ENCODE measurements at places on chromosomes 16 and 17.

DNA sequence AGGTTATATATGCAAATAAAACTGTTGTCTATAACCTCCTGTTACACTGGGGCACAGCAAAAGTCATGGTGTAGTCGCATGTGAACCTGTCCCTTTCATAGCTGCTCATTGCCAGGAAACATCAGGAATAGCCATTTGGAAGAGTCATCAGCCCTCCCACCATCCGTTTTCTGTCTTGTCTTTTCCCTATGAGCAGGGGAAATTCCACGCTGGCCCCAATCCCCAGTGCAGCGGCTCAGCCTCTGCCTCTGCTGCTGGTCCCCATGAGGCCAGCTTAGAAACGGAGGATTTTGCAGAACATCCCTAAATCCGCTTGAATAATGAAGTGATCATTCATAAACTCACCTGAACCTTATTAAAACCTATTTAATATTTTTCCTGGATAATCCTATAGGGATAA is 10.5 kb downstream of the MAPT start:
- no peak for DNase-seq

DNA sequence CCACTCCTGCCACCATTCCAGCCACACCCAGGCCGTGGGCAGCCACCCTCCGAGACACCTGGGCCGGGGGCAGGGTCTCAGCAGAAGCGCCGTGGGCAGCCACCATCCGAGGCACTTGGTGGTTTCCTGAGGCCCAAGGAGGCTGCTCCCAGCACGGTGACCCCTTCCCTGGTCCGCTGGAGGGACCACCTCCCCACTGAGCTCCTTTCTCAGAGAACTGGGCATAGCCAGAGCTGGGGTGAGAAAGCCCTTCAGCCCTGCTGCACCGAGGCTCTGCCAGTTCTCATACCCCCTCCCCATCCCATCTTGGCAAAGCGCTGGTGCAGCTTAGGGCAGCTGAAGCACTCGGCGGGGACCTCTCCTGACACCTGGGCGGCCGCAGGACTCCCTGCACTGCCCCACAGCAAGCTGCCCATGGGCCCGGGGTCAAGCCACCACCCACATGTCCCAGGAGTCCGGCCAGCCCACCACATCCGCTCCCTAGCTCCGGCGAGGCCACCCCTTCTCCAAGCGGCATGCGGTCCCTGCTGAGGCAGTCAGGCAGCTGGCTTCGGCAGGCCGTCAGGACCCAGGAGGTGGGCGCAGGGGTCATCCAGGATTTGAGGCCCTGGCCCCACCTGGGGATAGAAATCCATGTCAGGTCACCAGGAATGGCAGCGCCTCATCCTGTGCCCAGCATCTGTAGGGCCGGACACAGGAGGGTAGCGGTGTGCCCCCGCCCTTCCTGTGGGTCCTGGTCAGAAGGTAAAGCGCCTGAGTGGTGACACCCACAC is 1.3 kb upstream of the CYBA start:
- DNase-seq = no peak

DNA sequence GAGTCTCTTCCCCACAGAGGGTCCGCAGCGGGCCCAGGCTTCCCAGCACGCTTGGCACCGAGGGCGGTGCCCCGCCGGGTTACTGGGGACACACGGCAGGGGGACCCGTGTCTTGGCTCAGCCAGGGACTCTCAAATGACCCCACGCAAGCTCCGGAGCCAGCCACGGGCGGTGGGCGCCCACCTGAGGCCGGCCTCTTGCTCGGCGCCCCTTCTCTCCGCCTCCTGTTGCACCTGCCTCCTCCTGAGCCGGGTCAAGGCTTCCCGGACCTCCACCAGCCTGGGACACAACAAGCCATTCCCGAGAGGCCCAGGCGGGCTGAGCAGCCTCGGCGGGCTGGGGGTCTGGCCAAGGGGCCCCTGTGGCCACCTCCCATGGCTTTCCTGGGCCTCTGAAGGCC is 1.7 kb downstream of the CCDC154 start:
- no peak for DNase-seq

DNA sequence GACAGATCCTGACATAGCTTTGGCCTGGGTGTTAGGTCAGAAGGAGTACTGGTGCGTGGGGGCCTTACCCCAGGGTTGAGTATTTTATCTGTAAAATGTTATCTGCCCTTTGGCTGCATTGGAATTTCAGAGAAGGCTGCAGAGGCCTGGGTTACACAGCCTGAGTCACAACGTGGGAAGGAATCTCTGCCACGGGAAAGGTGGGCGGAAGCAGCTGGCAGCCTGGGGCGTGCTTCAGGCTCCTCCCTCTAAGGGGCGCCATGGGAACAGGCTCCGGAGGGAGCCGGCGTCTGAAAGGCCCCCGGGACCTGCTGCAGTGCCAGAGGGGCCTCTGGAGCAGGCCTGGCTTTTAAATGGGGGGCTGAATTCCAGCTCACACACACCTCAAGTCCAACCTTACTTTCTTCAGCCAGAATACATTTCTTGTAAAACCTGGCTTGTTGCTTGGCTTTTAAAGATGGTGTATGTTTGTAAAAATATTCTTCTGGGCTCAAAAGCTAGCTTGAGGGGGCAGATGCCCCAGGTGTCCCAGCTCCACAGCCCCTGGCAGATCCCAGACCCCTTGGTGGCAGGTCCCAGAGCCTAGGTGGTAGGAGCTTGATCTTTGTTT is 142.2 kb downstream of the RAB11FIP4 start:
- peak; percentile 84 for DNase-seq

- DNase-seq = peak; percentile 91
These were observed 949 bp downstream of the UBTF start for GRCh38 chr17:44218344-44219107.

DNA sequence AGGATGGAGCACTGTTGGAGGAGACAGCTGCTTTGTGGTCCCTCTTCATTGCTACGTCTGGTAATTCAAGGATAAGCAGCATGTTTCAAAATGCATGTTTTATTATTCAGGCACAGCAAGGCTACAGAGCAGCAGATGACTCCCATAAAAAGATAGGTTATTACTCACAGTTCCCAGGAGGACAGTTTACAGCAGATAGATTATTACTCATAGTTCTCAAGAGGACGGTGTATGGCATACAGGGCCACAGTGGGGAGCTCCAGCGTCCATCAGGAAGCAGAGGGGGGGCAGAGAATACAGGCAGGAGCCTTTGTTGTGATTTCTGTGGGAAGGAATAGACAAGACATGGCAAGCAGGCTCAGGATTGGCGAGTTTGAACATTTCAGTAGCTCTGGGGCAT is 72.9 kb downstream of the DNAH9 start:
- DNase-seq = no peak

- DNase-seq = no peak
These were observed 162.2 kb upstream of the KCNJ16 start for GRCh38 chr17:69912805-69913204.

DNA sequence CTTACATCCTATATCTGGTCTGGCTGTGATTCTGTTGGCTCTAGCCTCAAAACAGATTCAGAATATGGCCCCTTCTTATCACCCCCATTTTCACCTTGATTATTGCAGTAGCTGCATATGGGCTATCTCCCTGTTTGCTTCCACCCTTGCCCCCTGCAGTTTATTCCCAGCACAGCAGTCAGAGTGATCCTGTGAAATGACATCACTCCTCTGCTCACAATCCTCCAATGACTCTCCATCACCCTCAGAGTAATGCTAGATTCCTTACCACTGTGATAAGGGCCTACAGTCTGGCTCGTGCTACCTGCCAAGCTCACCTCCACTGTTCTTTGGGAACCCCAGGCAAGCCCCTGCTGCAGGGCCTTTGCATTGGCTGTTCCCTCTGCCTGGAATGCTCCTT is 92.5 kb downstream of the ASIC2 start:
- peak; percentile 35 for DNase-seq

DNA sequence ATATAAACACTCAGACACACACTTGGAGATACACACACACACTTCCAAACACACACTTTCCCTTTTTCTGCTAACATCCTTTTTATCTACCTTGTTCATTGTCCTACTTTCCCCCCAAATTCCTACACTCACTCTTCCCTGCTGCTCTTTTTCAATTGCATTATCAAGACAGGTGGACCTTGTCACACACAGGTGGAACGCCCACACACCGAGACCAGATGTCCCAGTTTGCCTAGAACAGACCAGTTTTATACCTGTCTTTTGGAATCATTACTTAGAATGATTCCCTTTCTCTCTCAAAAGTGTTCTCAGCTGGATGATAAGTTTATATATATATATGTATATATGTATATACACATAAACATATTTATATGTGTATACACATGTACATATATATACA is 50.7 kb upstream of the ARHGAP44 start:
- DNase-seq = no peak

GRCh38 chr17:80894726-80895125 is 96.9 kb upstream of the CHMP6 start:
- DNase-seq = no peak

- DNase-seq = no peak
These were observed 317.3 kb downstream of the FOXL1 start for GRCh38 chr16:86895606-86896005.

GRCh38 chr16:6573577-6573976 is 759.1 kb upstream of the RBFOX1 start:
- DNase-seq = no peak

- no peak for DNase-seq
These were observed 536.7 kb upstream of the HSBP1 start for GRCh38 chr16:83271123-83271522.

DNA sequence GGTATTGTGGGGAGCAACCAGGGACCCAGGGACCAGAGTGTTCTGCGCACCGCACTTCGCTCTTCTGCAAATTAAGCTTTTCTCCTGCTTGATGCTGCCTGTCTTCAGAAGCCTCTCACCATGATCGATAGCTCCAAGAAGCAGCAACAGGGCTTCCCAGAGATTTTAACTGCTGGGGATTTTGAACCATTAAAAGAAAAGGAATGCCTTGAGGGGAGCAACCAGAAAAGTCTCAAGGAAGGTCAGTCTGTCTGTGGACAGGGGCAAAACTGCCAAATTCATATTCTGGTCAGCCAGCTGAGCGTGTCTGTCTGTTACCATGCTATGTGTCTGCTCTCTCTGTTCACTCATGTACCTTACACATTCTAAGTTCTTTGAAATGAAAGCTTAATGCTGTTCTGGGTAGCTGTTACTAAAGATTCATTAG is 115.7 kb downstream of the MRTFB start:
- DNase-seq = no peak

DNA sequence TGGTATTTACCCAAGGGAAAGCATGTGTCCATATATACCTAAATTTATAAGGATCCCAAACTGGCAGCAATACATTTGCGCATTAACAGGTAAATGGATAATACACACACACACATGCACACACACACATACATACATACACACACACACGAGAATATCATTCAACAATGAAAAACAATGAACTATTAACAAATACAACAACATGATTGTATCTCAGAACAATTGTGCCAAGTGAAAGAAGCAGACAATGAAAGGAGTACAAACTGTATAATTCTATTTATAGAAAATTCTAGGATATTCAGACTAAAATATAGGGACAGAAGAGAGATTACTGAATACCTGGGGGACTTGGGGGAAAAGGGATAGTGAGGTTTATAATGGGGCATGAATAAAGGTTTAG is 323.0 kb downstream of the KCNJ2 start:
- DNase-seq = no peak

GRCh38 chr16:3484318-3485096 is 10.8 kb downstream of the C16orf90 start:
- DNase-seq = no peak

DNA sequence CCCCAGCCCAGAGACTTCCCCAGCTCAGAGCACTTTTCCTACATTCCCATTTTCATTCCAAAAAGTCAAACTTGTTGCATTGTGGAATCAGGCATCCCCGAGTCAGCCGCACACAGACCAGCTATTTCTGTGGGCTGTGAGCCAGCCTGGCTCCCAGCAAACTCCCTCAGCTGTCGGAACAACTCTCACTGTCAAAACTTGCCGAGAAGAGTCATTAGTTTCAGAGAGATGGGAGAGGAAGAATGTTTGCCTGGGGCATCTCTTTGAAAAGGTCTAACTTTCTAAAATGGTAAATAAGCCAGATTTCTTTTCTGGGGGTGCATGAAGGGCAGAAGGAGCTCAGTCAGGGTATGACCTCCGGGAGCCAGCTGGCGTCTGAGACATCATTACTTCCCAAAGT is 280.0 kb downstream of the TMEM114 start:
- DNase-seq = no peak

GRCh38 chr17:46841561-46842379 is 9.6 kb upstream of the WNT9B start:
- no peak for DNase-seq

GRCh38 chr16:68866933-68867332 is 23.6 kb downstream of the TANGO6 start:
- DNase-seq = no peak

- no peak for DNase-seq
These were observed 312.3 kb upstream of the KCNJ16 start for GRCh38 chr17:69762766-69763165.

DNA sequence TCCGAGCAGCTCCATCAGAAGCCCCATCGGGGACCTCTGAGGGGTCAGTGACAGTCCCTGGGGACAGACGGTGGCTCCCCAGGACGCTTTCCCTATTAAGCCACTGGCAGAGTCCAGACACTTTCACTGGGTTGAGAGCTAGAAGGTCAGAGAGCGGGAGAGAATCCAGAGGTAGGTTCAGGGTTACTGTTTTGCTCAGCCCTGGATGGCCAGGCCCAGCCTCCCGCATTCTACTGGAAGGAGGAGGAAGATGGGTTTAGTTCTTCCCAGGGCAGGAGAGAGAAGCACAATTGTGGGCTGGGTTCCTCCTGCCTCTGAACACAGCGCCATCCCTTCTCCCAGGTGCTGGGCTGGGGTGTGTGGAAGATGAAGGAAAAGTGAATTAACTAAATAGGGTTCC is 452.8 kb downstream of the SLC39A11 start:
- DNase-seq = no peak

DNA sequence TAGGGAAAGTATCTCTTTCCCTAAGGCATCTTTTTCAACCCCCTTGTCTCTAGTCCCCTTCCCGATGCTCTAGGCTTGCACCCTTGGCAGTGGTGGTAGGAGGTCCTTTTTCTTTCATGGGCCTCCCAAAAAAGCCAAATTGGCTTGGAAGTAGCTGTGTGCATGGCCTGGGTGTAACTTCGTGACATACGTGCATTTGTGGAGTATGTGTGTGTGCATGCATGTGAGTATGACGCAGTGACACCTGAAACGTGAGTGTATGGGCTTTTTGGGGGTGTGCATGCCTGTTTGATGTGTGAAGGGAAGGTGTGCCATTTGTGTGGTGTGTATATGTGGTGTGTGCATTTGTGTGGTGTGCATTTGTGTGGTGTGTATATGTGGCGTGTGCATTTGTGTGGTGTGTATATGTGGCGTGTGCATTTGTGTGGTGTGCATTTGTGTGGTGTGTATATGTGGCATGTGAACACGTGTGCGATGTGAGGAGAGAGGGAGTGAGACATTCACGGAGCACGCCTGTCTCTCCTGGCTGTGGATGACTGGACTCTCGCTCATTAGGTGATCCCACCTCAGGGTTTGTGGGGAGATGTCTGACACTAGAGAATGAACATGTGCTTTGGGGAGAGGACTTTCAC is 15.7 kb downstream of the IGFBP4 start:
- no peak for DNase-seq

Data from epithelial cell of esophagus (primary cell).